ENCODE measurements at places on chromosomes 7 and 10.

DNA sequence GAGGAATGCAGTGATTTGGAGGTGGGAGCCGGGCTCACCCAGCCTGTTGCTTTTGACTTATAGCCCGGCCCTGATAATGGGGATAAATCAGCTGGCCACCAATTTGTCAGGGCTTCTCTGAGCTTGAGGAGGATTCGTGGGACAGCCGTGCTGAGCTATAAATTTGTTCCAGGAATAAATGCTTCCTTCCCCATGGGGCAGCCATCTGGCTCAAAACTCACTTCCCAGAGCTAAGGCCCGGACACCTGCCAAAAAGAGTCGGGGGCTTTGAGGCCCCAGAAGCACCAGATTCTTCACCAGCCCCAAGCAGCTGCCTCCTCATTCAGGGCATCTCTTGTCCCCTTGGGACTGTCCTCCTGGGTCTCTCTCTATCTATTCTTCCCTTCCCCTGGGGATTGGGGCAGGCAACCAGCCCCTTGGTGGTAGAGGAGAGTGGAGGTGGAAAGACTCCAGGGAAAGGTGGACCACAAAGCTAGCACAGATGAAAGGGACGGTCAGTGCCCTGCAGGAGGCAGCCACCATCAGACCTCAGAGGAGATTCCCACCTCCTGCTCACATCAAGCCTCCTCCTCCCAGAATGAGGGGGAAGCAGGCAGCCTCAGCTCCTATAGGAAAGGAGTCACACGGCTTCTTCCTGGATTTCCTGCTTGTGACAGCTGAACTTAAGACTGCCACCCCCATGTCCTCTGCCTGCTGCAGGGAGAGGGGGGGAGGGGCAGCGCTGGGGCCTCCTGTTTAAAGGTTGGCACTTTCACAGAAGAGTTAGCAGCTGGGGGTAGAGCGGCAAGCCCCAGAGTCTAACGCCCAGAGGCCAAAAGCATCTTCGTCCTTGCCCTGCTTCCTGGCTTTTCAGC lies 44.2 kb upstream of the LRRC4 start:
- no peak for DNase-seq

DNA sequence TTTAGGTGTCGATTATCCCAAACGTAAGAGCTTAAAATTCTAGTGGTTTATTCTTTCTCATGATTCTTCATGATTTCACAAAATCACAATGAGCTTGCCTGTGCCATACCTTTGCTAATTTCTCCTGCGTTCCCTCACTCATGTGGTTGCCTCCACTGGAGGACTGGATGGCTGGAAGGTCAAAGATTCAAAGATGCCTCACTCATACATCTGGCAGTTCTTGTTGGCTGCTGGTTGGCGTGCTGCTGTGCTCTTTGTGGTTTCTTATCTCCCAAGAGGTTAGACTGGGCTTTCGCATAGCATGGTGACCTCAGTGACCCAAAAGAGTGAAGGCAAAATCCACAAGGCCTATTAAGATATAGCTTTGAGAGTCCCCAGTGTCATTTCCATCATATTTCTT lies 877.6 kb upstream of the AUTS2 start:
- DNase-seq: no peak

DNA sequence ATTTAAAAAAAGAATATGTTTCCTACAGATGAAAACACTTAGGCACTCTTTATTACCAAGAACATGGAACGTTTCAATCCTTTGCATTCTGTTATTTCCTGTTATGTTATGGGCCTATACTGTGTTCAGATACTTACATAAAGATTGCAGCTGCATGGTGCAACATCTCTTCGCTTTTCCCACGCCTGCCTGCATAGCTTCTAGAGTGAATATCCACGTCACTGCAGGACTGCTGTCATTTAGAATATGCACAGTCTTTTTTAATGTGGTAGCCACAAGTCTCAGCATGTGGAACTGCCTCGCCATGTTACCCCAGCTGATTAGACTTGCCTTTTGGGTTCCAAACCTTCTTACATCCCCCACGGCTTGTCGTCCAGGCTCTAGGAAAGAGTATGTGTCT lies 69.6 kb upstream of the GATA3 start:
- no peak for DNase-seq

- no peak for DNase-seq
Measured at GRCh38 chr10:124053971-124054370, 39.4 kb downstream of the CHST15 start.

DNA sequence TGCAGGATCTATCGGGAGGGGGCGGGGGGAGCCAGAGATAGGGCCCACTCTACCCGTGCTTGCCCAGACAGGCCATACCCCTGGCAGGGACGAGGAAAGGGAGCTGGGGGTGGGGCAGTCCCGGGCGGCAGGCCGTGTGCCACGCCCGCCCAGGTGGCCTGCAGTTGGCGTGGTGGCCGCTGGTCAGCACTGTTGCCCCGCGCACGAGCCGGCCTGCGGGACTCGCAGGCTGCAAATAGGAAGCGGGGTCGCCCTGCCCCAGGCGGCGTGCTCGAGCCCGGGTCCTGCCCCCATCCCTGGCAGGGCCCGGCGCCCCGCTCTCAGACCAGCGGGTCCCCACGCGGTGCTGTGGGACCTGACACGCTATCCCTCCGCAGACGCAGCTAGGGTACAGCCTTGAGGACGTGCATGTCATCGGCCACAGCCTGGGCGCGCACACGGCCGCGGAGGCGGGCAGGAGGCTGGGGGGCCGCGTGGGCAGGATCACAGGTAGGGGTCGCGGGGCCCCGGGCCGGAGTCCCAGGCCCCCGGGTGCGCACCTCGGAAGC lies 6.7 kb downstream of the PNLIPRP2 start:
- no peak for DNase-seq

GRCh38 chr7:132226957-132227290 lies 349.3 kb downstream of the PLXNA4 start:
- no peak for DNase-seq

DNA sequence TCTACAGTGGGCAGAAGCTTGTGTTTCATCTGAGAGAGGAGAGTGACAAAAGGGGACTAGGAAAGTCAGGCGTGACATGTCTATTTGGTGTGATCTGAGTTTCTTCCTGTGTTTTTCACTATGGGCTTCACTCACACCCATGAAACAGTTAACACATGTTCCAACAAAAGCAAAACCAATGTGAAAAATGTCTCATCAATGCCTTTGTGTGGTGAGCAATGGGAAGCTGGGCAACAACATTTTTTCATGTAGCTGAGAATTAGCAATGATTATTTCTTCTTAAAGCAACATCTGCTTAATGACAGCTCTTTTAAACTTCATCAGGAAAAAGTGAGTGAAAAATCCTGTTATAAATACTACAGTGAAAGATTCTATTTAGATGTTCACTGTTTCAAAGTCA lies 76.2 kb downstream of the NXPH1 start:
- no peak for DNase-seq

DNA sequence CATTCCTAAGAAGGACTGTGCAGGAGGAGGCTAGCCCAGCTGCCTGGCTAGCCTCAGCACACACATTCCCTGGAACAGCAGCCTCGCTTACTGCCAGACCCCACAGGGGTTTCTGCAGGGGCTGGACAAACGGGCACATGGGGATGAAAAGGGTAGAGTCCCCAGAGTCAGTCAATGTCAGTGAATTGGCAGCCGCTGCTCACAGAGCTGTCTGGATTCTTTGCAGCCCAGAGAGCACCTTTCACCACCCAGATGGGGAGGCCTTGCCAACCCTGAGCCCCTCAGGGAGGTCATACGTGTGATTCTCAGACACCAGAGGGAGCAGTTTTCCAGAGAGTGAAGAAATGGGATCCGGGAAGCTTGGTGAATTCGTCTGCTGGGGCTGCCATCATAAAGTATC lies 143.3 kb downstream of the KCNMA1 start:
- no peak for DNase-seq

- no peak for DNase-seq
Measured at GRCh38 chr7:140342727-140343514, 55.4 kb downstream of the SLC37A3 start.

DNA sequence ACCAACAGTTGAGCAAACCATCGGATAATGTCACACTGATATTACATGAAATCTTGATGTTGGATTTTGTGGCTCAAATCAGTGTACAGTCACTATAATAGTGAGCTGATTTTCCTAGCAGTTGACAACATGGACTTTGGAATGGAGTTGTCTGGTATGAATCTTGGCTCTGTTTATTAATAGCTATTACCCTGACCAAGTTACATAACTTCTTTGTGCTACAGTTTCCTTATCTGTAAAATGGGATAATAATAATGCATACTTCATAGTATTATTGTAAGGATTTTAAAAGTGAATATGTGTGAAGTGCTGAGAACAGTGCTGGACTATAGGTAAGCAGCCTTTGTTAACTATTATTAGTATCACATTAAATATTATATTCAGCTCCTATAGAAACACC lies 26.1 kb upstream of the ANLN start:
- DNase-seq: no peak

DNA sequence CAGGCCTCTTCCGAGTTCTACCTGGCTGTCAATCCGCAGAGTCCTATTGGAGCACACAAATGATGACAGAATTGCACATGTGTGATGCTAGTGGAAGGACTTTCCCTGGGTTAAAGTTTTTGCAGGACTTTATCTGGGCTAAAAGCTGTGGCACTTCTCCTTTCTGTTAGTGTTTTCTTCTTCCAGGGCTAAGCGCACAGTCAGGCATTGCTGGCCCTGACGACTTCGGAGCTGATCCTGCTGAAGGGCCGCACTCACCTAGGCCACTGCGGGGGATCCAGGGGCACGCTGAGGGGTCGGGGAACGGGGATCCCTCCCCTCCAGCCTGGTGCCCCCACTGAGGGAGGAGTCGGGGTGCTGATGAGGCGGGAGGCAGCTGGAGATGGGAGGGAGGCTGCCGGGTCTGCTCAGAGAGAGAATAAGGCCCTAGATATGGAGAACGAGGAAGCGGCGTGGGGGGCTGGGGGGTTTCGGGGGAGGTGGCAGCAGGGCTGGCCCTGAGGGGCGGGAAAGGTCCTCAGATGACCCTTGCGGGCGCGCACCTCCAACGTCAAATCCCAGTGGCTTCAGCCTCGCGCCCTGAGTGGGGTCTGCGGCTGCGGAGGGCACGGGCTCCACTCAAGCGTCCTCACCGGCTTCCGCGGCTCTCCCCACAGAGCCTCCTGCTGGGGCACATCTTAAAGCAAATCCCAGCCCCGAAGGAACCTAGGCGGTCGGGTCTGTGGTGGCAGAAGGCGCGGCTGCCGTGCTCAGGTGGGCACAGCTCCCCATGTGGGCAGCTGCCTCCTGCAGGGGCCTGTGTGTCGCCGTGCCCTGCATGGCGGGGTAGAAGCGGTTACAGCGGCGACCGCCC lies 30.9 kb downstream of the AGR3 start:
- peak; percentile 7 for DNase-seq

DNA sequence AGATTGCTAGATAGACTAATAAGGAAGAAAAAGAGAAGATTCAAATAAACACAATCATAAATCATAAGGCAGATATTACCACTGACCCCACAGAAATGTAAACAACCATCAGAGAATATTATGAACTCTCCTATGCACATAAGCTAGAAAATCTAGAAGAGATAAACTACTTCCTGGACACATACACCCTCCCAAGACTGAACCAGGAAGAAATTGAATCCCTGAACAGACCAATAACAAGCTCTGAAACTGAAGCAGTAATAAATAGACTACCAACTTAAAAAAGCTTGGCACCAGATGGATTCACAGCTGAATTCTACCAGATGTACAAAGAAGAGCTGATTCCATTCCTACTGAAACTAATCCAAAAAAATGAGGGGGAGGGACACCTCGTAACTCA lies 24.5 kb upstream of the STARD3NL start:
- no peak for DNase-seq

DNA sequence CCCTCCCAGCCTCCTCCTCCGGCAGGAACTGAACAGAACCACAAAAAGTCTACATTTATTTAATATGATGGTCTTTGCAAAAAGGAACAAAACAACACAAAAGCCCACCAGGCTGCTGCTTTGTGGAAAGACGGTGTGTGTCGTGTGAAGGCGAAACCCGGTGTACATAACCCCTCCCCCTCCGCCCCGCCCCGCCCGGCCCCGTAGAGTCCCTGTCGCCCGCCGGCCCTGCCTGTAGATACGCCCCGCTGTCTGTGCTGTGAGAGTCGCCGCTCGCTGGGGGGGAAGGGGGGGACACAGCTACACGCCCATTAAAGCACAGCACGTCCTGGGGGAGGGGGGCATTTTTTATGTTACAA lies 83.3 kb downstream of the PAX2 start:
- peak; percentile 76 for DNase-seq

- DNase-seq: peak; percentile 11
Measured at GRCh38 chr7:30411173-30411572, 67.4 kb downstream of the NOD1 start.

- no peak for DNase-seq
Measured at GRCh38 chr10:124646483-124647352, 97.5 kb downstream of the FAM53B start.

DNA sequence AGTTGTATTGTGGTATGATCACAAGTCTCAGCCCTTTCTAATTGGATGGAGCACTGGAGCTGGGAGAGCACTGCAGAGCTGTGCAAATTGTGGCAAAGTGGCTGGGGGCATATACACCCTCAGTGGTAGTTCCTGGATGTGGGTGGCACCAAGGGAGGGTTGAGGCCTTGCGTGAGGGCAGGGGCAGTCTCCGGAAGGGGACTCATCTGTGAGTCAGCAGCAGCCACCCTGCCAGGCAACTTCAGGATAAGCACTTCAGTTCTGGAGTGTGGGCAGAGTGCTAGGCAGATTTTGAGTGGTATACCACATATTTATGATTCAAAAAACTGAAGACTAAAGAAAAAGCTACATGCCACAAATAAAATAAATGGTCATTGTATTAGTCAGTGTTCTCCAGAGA lies 210.5 kb downstream of the ETV1 start:
- DNase-seq: no peak

- no peak for DNase-seq
Measured at GRCh38 chr7:34111031-34111430, 205.7 kb downstream of the BMPER start.

GRCh38 chr7:130210181-130210935 lies 2.7 kb downstream of the SSMEM1 start:
- DNase-seq: no peak

- DNase-seq: no peak
Measured at GRCh38 chr10:121510201-121510771, 88.0 kb downstream of the FGFR2 start.

- no peak for DNase-seq
Measured at GRCh38 chr10:121179006-121179405, 327.8 kb downstream of the WDR11 start.

DNA sequence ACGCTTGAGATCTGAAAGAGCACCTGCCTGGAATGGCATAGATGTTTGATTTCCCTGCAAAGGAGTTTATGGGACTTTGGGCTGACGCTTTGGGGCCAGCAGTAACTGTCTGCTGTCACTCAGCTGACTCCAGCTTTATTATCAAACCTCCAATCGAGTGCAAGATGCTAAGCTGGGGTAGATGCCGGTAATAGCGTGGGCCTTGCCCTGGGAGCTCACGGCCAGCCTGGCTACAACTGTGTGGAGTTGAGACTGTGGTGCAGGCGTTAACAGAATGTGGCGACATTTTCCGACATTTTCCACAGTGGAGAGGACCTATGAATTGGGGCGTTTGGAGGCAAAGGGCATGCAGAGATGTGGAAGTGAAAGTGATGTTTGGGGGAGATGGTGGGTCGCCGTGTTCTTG lies 1.3 kb downstream of the CHST12 start:
- no peak for DNase-seq

Measured in GM13976 (cell line).